ENCODE measurements at places on chromosomes 5 and 9.
A peak's percentile ranks its signal among the peaks of the same experiment; 100 is the strongest.

GRCh38 chr9:95131023-95131943 lies 186.2 kb downstream of the FANCC start:
- peak; percentile 63 for DNase-seq

GRCh38 chr9:134051319-134051718 lies 16.5 kb downstream of the BRD3 start:
- DNase-seq = no peak

- no peak for DNase-seq
These were observed 8.6 kb upstream of the SV2C start for GRCh38 chr5:76074487-76075065.

DNA sequence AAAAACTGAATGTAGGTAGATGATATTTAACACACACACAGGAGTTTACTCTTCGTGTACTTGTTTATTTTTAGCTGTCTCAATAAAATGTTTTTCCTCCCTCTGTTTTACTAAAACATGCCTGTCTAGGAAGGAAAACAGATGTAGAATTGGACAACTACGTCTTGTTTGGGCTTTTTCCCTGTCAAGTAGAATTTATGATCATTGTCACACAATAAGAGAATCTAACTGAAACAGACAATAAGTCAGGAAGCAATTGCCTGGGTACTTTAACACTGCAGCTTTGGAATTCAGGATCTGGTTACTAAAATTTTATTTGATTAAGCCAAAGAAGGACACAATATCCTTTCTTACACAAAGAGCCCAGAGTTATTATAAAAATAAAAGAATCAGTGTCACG lies 164.2 kb downstream of the ZDHHC21 start:
- DNase-seq = no peak

GRCh38 chr5:76065258-76065657 lies 17.9 kb upstream of the SV2C start:
- no peak for DNase-seq

GRCh38 chr5:87526131-87526530 lies 113.4 kb upstream of the CCNH start:
- no peak for DNase-seq

All from NCI-H524 treated with DMSO at 0.1 percent for 48 hours (cell line).